KBM-7 (cell line): ENCODE measurements at places on chromosomes 7 and 10.

- DNase-seq, result no peak
Observed at GRCh38 chr7:24548390-24548789, 24.9 kb upstream of the PALS2 start.

DNA sequence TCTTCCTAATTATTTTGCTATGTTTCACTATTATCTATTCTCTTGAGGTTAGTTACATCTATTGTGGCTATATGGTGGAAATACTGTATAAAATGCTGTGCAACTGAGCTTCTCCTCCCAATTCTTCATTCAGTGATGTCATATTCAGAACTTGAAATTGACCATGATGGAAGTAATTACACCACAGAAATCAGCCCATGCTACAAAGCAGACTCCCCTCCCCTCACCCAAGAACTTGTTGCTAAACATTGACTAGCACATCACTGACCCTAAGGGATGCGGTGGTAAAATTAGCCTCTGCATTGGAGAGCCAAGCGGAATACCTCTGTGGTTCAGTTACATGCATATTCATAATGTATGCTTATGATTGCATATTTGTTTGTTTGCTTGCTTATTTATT is 8.8 kb downstream of the CALD1 start:
- DNase-seq, result no peak

- no peak for DNase-seq
Observed at GRCh38 chr7:34407586-34407985, 250.4 kb upstream of the NPSR1 start.

GRCh38 chr7:131604841-131605279 is 48.4 kb upstream of the PODXL start:
- no peak for DNase-seq

DNA sequence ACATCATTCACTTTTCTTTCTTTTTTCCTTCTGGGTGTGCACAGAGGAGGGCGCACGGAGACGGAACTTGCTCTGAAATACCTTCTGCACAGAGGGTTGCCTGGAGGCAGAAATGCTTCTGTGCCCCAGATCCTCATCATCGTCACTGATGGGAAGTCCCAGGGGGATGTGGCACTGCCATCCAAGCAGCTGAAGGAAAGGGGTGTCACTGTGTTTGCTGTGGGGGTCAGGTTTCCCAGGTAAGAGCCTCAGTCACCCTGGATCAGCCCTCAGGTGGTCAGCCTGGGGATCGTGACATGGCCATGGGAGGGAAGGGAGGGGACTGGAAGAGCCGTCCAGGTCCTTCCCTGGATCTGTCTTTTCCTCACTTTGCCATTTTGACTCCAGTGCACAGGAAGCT is 33.6 kb downstream of the VWA2 start:
- DNase-seq, result no peak

DNA sequence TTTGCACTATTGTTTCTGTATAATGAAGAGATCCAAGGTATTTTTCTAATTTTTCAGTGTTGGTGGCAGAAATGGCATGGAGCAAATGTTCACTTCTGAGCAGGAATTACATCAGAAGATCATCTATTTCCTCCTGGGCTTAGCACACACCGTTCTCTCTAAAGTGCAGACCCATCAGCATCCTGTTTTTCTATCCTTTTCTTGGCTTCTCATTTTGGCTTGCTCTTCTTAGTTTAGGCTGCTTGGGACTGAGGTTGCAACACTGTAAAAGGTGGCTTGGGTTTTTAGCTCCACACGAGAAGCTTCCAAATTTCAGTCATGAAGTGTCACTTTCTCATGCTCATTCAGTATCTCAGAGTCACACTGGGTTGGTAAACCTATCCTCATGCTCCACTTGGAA is 79.9 kb upstream of the SMIM30 start:
- peak; percentile 7 for DNase-seq

- DNase-seq, result no peak
Observed at GRCh38 chr7:67644151-67644550, 647.5 kb downstream of the TYW1 start.

GRCh38 chr10:104056619-104057273 is 28.9 kb downstream of the COL17A1 start:
- no peak for DNase-seq

GRCh38 chr7:107600816-107601215 is 20.8 kb downstream of the BCAP29 start:
- DNase-seq, result no peak

- no peak for DNase-seq
Observed at GRCh38 chr10:22693371-22693784, 21.0 kb downstream of the PIP4K2A start.

GRCh38 chr10:114208351-114208750 is 29.2 kb downstream of the TDRD1 start:
- DNase-seq, result no peak

DNA sequence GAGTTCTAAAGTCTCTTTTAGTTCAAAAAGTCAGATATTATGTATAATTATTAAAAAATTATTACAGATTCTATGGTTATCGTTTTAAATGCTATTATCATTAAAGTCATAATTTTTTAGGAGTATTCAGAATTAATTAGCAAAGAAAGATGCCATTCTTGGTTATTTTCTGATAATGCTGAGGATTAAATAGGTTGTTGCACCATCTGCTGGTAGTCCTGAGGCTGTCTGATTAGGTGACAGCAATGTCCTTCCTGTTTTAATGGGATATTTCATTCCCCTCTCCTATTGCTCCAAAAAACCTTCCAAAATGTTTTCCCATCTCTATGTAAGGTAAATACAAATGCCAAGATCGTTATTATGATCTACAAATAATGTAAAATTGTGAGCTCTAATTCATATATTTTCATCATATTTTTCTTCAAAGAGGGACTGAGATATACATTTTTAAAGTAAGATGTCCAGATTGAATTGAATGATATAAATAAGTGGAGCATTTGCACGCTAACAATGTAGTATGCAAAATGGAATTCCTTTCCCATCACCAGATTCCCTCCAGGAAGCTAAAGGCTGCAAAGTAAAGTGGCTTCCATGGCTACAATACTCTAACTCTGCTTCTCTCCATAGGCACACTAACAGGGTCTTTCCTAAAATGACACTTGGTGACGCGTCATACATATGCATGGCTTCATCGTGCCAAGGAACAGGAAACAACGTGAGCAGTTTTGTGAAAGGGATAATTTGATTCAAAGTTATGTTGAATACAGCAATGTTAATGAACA is 58.8 kb upstream of the AKR1E2 start:
- peak; percentile 13 for DNase-seq
